ENCODE measurements at places on chromosomes 5 and 9. TPM values are rescaled to one million over a fixed set of nuclear protein-coding genes. Genes with fewer than 3 reads are reported as not detected.

Gene CDC20B
- not detected for total RNA-seq

Gene GARIN3
- not detected for total RNA-seq

Gene RNF208
- not detected for total RNA-seq

Gene ERBIN
- total RNA-seq: 53.9 TPM

Gene GRIN3A
- not detected for total RNA-seq

Gene ANKRD34B
- not detected for total RNA-seq

Gene MSMP
- not detected for total RNA-seq

Gene NHP2
- total RNA-seq: 579 TPM

Gene FGF10
- not detected for total RNA-seq

Gene CDH9
- not detected for total RNA-seq

Gene PCDHGB1
- 0.35 TPM for total RNA-seq

Gene ENHO
- not detected for total RNA-seq

Gene GGTA1
- total RNA-seq: not detected

Gene FGF1
- 1.8 TPM for total RNA-seq
